ENCODE measurements at places on chromosomes 6 and 20.

- no peak for DNase-seq
Measured at GRCh38 chr20:14418376-14418775, 81.0 kb upstream of the FLRT3 start.

GRCh38 chr6:166658792-166659150 lies 31.7 kb upstream of the RPS6KA2 start:
- DNase-seq, result no peak

GRCh38 chr6:88539295-88539764 lies 373.2 kb upstream of the CNR1 start:
- no peak for DNase-seq

DNA sequence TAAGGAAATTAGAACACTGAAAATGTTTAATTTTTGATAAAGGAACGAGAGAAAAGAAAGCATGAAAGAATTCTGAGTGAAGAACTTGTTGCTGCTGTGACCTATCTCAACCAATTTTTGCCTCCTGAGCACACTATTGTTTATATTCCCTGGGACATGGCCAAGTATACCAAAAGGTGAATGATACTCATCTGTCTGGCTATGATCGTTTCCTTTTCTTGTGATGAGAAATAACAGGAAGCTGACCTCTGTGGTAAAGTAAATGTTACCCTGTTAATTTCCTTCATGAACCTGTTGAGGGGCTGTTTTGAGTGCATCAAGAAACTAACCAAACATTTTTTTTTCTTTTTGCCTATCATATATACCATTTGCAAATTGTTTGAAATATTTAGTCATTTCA lies 69.1 kb downstream of the FIG4 start:
- peak; percentile 24 for DNase-seq

DNA sequence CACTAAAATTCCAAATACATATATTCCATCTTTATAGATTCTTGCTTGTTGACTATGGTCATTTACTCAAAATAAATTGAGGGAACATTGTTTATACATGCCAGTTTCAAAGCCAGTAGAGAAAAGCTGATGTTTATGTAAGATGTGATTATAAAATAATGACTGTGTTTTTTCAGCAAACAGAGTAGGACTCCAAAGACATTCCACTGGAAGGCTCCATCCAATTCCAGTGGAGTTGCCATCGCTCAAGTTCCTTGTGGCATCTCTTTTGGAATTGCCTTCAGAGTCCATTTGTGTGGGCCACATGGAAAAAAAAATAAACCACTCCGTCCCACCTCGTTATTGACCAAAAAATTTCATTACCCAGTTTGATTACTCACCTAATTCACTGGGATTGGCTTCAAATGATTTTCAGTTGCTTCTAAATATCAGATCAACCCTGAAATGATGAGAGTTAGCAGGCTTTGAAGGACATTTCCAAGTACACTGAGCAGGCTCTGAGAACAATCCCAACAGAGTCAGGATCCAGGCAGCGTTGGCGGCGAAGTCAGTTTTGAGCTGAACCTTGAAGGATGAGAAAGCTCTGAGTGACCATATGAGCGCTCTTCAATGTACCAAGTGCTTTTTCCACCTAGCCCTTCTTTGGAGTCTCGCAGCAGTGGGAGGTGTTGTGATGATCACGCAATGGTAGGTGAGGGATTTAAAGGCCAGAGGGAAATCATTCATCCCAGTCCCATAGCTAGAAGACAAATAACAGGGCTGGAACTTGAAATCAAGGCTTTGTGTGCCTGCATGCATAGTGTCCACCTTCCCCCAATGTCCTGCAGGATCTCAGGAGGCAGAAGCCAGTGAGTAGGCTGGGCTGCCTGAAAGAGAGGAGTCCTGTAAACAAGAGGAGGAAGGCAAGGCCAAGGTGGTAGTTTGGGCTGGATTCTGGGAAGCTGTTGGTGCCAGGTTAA lies 281.7 kb downstream of the CDC5L start:
- DNase-seq, result no peak

DNA sequence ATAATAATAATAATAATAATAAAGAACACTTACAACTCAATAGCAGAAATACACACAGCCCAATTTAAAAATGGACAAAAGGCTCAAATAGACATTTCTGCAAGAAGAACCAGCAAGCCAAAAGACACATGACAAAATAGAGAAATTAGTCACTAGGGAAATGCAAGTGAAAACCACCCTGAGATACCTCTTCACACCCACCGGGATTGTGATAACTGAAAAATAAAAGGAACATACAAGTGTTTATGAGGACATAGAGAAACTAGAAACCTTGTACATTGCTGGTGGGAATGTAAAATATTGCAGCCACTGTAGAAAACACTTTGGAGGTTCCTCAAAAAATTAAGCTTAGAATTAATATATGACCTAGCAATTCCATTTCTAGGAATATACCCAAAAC lies 59.2 kb downstream of the ZDHHC14 start:
- DNase-seq, result no peak

DNA sequence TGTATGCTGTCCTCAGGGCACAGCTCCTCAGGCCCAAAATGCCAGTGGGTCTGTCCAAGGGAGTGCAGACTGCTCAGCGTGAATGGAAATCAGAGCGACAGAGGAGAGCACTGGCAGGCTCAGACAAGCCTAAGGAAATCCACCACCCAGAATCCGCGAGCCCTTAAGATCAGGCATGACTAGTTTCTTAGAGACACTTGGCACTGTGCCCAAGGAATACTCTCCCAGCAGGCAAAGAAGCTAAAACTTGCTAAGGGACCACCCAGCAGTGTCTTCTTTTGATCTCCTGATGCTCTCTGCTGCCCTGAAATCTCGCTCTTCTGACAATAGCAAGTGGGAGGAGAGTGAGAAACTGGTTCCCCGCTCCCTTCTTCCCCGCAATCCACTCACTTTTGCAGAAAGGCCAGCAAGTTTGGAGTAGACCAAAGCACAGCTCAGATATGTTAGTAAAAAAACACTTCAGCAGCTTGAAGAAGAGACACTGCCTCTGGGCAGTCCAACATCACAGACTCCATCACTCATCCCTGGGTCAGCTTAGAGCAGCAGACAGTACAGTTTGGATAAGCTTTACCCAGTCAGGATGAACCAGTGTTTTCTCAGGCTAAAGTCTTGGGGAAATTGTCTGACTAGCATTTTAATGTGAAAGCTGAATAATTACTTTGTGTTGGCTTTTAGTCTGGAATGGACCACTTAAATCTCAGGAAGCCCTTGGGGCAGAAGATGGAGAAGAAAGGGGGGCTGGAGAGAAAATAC lies 32.4 kb downstream of the TRAF3IP2 start:
- no peak for DNase-seq

DNA sequence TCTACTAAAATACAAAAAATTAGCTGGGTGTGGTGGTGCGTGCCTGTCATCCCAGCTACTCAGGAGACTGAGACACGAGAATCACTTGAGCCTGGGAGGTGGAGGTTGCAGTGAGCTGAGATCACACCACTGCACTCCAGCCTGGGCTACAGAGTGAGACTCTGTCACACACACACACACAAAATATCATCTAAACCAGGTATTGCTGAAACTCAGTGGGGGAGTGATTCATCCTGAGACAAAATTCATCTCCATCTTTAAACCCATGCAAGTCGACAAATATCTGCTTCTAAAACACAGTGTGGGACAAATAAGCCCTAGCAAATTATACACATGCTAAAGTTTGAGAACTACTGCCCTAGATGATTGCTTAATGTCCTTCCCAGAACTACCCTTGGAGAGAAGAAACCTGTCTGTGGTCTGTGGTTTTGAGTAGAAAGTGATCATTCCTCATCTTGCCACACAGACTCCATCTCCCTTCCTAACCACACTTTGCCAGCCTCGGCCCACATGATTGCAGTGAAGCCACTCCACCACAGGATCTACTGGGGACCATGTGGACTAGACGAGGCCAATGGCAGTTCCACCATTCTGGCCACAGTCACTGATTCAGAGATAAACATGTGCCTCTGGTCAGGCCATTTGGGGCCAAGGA lies 130.3 kb downstream of the OPRM1 start:
- DNase-seq, result no peak

- DNase-seq, result no peak
Measured at GRCh38 chr6:145738265-145738664, 2.9 kb upstream of the EPM2A start.

DNA sequence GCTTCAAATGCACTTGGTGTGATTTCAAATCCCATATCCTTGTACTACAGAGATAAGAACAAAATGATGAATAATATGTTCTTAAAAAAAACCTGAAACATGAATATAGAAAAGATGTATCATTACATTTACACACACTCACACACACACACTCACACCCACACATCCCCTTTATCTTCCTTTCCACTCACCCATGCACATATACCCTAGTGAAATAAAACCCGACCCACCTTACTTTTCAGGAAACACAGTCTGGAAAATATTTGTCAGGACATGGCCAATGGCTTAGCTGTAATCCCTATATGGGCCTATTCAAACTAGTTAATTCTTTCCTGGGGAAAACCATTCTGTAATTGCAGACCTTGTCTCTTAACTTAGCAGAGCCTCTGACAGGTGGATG lies 60.8 kb upstream of the EDN1 start:
- DNase-seq, result no peak

DNA sequence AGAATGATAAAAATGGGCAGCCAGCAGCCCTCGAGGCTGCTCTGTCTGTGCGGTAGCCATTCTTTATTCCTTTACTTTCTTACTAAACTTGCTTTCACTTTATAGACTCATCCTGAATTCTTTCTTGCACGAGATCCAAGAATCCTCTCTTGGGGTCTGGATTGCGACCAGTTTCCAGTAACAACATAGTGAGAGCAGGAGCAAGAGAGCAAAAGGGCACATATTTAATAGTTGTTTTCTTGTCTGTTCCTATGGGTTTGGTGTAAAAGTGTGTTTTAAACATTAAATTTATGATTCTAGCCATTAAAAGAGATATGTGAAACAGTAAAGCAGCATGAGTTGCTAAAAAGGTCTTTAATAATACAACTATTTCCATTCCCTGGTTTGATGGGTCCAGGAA lies 78.8 kb upstream of the OPRM1 start:
- no peak for DNase-seq

DNA sequence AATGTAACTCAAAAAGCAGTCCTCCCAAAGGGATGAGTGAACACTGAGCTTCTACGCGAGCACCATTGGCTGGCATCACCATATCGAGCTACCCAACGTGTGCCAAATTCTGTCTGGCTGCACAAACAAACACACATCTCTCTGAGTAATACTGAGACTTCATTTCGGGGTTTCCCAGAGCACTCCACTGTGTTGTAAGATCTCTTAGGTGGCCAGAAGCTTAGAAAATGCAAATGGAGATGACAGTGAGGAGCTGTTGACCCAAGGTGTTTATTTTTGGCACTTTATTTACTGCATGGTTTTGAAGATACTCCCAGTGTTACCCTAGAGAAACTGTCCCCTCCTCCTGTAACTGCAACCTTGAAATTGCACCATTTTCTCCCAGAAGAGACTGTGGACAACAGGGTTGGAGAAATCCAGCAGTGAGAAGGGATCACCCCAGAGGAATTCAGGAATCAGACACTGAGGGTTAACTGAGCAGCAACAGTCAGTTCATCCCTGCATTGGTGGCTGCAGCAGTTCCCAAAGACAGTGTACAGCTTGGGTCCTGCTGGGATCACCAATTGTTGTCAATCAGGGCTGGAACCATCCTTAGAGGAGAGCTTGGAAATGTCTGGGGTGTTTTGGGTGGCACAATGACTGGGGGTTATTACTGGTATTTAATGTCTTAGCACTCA lies 1.0 kb upstream of the RIPOR2 start:
- DNase-seq, result no peak

- DNase-seq, result no peak
Measured at GRCh38 chr6:106167096-106167814, 81.1 kb downstream of the PRDM1 start.

GRCh38 chr6:154995254-154996015 lies at the start of gene TIAM2:
Gene TIAM2 (plus strand): TSS chr6:154995315. CDS start chr6:155129224, 133,909 bp downstream.
- no peak for DNase-seq

- DNase-seq, result no peak
Measured at GRCh38 chr20:10322073-10323012, 103.7 kb downstream of the SNAP25 start.

DNA sequence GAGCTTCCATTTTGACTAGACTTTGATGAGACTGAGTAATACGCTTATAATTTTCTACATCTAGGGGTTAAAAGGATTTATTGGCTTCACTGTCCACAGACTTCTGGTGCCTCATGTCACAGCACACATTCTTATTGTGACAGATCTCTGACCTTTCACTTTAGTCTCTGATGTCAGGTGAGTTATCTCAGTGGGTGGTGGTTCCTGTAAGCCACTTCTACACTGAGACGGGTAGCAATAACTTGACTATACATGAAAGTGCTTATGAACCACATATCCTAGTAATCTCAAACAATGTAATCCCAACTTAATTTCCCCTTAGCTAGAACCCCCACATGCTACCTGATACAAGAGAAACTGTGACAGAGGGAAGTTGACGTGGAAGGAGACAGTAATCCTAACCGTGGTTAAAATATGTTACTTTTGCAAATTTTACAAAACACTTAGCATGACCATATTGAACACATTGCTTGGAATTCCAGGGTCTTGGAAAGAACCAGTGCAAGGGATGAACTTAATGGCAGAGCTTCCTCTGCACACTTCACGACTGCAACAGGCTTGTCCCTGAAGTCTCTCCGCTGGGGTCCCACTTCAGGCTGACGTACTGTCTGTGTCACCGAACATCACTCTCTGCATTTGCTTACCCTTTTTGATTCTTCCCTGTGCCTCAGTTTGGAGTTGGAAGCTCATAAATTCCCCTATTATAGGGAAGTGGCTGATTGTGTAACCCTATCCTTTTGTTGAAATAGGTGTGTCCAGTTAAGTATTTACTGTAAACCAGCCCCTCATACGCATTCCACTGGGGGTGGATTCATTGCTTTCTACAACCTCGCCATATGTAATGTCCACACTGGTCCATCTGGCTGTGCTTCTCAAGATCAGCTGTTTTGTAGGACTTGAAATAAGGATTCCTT lies 6.4 kb upstream of the TRIM40 start:
- DNase-seq, result no peak

DNA sequence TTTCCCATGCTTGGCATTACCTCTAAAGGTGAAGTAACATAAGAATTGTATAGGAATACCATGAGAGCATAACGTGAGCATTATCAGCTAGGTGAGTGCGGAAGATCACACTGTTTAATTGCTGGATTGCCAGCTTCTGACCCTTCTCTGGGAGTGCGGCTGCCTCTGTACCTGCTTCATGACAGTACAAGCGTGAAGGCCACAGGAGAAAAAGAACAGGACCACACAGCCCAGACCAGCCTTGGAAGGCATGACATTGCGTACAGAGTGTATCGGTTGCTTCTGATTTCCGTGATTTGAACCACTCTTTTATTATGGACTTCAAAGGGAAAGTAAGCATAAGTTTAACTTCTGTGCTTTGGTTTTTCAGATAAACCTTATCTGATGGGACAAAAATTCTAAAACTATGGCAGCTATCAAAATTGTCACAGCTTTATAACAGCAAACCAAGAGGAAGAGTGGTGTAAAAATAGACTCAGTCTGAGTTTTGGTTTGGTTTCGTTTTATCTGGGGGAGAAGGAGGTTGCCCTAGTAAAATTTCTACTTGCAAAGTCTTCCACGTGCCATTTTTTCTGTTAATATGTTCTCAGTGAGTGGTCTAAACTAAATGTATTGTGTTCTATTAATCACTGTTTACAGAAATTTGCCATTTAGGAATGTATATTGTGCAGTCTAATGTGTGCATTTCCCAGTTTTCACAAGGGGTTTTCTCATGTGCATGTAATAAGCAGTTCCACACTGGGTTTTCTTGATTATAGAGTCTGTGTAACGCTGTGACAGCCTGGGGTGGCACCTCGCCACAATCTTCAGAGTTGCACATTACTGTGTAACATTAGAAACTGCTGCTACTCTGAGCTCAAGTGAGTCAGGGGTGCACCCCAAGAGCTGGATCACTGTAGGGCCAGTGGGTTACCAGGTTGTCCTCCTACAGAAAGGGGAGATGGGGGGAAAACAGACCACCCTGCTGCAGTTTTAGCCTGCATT lies 97.3 kb downstream of the RPP40 start:
- no peak for DNase-seq

- peak; percentile 90 for DNase-seq
Measured at GRCh38 chr6:154482858-154483257, 27.6 kb downstream of the CNKSR3 start.

All from pulmonary artery endothelial cell (primary cell).